IPS-NIHi11 (cell line): ENCODE measurements at places on chromosomes 5 and 9.
A peak's percentile ranks its signal among the peaks of the same experiment; 100 is the strongest.

- DNase-seq = no peak
Observed at GRCh38 chr9:16656432-16657169, 213.9 kb downstream of the BNC2 start.

DNA sequence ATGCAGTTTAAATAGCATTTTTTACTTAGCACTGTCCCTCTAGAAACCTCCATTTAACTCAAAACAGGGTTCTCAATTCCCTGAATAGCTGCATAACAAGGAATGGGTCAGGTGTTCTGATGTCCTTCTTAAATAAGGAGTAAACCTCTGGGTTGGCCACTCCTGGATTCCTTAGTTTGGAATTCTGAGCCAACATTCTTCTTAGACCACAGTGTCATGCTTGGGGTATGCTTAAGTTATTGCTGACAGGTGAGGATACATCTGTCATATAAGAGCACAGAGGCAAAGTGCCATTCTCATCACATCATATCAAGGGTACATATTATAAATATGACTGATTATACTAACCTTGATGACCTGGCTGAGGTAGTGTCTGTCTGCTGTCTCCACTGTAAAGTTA lies 179.9 kb upstream of the SEMA6A start:
- DNase-seq = no peak

DNA sequence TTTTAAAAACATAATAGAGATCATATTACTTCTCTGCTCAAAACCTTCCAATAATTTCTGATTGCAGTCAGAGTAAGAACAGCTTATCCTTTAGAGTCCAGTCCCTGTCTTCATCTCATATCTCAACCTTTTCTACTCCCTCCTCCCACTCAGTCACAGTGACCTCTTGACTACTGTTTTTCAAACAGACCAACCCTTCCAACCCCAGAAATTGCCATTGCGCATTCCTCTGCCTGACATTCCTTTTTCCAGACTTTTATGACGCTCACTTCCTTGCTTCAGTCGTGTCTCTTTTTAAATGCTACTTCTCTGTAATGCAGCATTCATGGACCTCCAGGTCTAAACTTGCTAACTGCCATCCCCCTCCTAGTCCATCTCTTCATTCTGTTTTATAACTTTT lies 800.5 kb downstream of the BRINP1 start:
- DNase-seq = no peak

GRCh38 chr5:96247708-96248107 lies 185.3 kb downstream of the PCSK1 start:
- DNase-seq = no peak

- peak; percentile 97 for DNase-seq
Observed at GRCh38 chr9:127802576-127803443, at the start of gene FPGS. Gene FPGS (plus strand): TSS chr9:127802882. CDS start chr9:127802925, 43 bp downstream.

- DNase-seq = peak; percentile 59
Observed at GRCh38 chr9:70044490-70045307, 1.1 kb downstream of the MAMDC2 start.

GRCh38 chr5:69367697-69368279 lies 1.5 kb downstream of the AK6 start:
- no peak for DNase-seq

- DNase-seq = no peak
Observed at GRCh38 chr9:85971731-85972130, 30.8 kb downstream of the NAA35 start.

GRCh38 chr9:136596630-136597031 lies 50.8 kb upstream of the NOTCH1 start:
- no peak for DNase-seq

- DNase-seq = peak; percentile 1
Observed at GRCh38 chr9:136761545-136761981, 2.8 kb downstream of the LCN15 start.

DNA sequence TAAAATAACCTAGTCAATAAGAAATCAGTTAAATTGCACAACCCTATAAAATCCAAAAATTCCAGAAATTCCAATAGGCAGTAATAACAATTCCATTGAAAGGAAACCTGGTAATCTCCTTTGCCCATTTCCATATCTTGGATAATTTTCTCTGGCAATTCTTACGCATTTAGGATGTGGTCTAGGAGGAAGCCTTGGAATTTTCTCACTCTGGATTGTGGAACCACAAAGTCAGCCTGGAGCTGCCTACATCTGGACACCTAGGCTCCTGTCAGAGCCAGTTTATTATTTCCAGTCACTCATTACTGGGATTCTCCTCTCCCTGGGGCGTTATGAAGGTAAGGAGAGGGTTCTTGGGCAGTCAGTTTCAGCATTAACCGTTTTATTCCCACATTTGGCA lies 40.3 kb upstream of the GNE start:
- DNase-seq = no peak

GRCh38 chr9:93159601-93160471 lies 24.1 kb upstream of the WNK2 start:
- DNase-seq = peak; percentile 95

DNA sequence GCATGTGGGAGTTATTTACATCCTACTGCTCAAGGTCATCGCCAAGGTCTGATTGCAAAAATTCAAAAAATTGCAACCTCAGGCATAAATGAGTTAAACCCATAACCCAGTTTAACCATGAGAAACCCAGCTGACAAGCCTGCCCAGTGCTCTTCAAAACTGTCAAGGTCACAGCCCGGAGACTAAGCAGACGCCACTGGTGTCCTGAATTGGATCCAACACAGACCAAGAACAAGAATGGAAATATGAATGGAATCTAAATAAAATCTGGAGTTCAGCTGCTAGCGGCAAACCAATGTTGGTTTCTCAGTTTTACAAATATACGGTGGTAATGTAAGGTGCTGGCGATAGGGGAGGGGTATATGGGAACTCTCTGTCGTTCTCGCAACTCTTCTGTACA lies 201.5 kb upstream of the MVB12B start:
- DNase-seq = no peak

GRCh38 chr9:83444110-83444509 lies 94.1 kb downstream of the FRMD3 start:
- DNase-seq = no peak

GRCh38 chr9:36987409-36987808 lies 46.7 kb downstream of the PAX5 start:
- DNase-seq = no peak

DNA sequence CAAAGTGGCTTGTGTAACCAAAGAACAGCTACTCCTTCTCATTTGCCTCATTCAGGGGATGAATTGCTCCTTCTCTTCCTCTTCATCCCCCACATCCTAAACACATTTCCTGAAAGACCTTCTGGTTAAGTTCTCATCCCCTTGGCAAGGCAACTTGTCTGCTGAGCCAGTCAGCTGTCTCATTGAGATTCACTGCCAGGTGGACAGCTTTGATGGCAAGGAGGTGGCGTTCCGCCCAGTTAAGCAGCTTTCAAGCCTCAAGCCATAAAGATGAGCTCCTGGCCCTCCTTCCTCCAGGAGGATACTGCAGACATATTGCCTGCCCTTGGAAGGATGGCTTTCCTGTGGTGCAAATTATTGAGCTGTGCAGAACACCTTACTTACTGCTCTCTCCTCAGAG lies 448.6 kb upstream of the MPDZ start:
- DNase-seq = no peak

DNA sequence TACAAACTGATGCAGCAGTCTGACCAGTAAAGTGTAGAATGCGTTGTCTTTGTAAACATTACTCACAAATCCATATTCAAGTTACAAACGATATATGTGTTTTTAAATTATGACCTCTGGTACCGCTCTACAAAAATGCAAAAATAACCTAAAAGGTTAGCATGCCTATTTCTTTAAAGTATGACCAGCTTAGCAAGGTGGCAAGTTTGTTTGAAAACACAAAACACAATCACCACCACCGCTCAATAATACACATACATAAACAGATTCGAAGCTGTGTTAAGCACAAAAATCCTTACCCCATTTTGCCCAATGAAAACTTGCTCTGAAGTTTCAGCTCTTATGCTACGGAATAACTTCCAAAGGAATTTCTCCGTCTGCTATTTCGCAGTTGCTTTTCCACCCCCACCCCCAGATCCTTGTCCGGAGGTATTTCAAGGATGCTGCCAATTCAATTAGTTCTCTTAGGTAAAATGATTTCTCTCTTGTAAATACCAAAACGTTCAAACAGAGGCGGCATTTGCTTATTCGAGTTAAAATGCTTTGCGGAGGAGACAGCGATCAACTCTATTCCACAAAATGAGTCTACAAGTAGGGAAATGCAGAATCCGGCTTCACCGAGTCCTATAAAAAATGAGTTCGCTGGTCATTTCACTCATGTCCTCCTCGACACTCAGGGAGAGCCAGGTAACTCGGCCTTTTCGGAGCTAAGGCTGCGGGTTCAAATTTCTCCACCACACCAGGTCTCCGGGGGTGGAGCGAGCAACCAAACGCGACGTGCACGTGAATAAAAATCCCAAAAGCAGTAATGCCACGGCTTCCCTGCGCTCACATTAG lies 1.2 kb downstream of the HOMER1 start:
- no peak for DNase-seq

DNA sequence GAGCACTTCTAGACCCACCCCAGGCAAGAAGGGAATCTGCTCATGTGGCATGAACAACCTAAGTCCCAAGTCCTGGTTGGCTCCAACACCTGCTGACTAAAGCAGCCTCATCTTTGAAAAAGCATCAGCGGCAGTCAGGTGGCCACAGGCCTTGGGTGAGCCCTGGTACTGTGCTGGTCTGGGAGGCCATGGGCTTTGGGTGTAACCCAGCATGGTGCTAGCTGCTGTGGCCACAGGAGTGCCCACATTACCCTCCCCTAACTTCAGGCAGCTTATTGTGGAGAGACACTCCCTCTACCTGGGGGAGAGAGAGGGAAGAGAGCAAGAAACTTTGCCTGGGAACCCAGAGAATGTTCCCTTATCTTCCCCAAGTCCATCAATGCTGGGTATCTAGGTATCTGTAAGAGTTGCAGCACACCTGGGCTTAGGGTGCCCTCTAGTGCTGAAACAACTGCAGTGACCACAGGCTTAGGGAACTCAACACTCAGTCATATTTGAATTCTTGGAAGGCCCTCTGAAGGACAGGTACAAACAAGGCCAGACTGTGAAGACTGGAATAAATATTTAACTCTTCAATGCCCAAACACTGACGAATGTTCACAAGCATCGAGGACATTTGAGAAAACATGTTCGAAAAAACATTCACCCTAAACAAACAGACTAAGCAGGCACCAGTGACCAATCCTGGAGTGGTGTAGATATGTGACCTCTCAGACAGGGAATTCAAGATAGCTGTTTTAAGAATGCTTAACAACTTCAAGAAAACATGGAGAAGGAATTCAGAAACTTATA lies 69.9 kb upstream of the OR2K2 start:
- DNase-seq = peak; percentile 47

- DNase-seq = no peak
Observed at GRCh38 chr9:132596200-132596599, 13.8 kb downstream of the BARHL1 start.

DNA sequence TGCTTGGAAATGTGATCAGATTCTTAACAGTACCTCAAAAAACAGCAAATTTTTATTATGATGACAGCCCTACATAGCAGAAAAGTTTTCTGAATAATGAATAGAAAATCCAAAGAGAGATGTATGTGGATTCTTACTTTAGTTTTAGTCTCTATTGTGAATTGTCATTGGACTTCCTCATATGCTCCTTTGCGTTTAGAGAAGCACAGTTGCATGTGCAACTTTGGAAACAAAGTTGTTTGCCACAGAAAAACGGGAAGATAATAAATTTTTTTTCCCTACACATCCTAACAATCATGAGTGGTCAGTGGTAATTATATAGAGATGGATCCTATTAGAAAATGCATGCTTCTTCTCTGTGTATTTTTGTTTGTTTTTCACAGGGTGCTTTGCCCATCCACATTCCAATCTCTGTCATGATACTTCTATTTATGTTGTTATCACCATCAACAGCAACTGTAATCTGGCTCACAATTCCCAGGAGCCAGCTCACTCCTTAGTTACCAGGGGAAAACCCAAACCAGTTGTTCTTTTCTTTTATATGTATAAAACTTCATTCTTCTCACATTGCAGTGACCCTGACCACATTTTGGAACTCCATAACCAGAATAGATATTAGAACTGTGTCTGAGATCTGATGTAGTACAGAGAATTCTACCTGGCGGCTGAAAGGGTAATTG lies 118.7 kb downstream of the NDUFS4 start:
- DNase-seq = no peak

- no peak for DNase-seq
Observed at GRCh38 chr9:89317282-89317681, 1.0 kb upstream of the SECISBP2 start.

- DNase-seq = peak; percentile 88
Observed at GRCh38 chr5:170434966-170435605, 45.9 kb upstream of the KCNMB1 start.

GRCh38 chr5:28344836-28345433 lies 1306.5 kb upstream of the CDH9 start:
- DNase-seq = peak; percentile 39

DNA sequence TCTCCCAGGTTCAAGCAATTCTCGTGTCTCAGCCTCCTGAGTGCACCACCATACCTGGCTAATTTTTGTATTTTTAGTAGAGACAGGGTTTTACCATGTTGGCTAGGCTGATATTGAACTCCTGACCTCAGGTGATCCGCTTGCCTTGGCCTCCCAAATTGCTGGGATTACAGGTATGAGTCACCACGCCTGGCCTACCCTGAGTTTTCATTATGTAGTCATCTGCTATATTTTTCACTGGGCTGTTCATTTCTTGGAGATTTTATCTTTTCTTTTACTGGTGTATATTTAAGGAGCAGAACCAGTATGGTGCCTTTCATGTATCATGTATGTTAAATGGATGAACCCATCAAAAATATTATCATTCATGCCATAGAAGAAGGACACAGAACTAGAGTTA lies 377.0 kb upstream of the ACTBL2 start:
- no peak for DNase-seq

- no peak for DNase-seq
Observed at GRCh38 chr5:173235499-173236394, 741 bp upstream of the NKX2-5 start.

- no peak for DNase-seq
Observed at GRCh38 chr9:34998266-34998665, 8.7 kb downstream of the DNAJB5 start.

GRCh38 chr5:141997358-141997960 lies 15.4 kb downstream of the GNPDA1 start:
- no peak for DNase-seq

- no peak for DNase-seq
Observed at GRCh38 chr9:112248722-112249121, 73.6 kb upstream of the SUSD1 start.

- peak; percentile 96 for DNase-seq
Observed at GRCh38 chr9:88578121-88579049, 43.4 kb downstream of the NXNL2 start.

GRCh38 chr5:40958811-40959210 lies 49.5 kb downstream of the C7 start:
- no peak for DNase-seq
